GM12864 (cell line): ENCODE measurements at places on chromosomes 6 and 20.

DNA sequence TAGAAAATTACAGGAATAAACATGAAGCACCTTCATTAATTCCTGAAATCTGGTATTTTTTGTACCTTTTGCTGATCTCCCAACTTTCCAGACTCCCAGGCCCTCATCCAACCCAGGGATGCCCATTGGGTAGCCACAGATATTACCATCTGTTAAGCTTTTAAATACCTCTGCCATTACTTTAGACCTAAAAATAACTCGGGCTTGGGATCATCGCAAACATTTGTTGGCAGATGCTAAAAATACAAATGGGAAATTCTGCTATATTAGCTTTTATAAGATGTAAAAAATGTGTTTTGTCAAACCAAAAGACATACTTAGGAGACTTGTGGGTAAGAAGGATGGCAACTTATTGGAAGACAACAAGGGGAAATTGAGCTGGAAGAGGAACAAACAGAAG is 376.1 kb downstream of the CENPW start:
- DNase-seq: no peak

DNA sequence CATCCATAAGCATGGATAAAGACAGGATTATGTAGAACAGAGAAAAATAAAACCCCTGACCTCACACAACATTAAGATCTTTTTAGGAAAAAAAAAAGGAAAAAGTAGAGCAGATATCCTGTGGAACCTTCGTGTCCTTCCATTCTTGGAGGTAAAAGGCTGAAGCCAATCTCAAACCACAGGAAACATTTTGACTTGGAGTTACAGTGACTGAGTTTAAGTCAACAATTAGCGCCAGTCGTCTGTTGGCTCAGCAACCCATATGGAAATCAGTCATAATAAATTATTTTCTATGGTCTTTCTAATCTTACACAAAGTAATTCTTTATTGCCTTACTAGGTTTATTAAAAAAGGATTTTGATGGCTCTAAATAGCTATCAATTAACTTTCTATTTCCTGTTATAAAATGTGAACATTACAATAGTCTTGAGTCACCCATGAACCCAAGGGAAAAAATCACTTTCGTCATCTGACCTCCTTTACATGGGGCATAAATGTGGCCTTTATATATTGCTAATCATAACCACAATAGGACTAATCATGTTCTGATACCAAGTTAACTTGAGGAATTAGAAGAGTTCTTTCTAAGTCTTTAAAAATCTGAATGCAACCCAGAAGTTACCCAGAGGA is 592.9 kb downstream of the TFAP2B start:
- DNase-seq: no peak

DNA sequence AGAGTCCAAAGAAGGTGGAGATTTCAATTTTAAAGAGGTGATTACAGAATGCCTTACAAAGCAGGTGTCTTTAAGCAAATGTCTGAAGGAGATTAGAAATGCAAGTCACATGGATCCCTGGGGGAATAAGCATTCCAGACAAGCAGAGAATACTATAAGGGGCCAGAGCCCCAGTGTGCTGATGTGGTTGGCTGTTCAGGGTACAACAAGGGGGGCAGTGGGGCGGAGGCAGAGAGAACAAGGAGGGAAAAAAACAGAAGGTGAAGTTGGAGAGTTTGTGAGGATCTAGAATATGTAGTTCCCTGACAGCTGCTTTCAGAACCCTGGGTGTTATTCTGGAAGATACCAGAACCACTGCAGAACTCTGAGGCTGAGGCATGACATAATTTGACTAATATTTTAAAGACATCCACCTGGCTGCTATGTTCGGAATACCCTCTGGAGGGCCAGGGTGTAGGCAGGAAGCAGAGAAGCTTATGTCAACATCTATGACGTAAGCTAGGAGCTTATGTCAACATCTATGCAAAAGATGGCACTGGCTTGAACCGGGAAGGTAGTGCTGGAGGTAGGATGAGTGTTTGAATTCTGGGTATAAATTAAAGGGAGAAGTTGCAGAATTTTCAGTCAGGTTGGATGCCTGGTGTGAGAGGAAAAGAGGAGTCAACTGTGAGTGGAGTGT is 276.3 kb upstream of the AGPAT4 start:
- no peak for DNase-seq

- no peak for DNase-seq
Measured at GRCh38 chr6:99547526-99547925, 20.9 kb downstream of the CCNC start.

- DNase-seq: no peak
Measured at GRCh38 chr20:59385480-59385879, 85.1 kb downstream of the EDN3 start.

DNA sequence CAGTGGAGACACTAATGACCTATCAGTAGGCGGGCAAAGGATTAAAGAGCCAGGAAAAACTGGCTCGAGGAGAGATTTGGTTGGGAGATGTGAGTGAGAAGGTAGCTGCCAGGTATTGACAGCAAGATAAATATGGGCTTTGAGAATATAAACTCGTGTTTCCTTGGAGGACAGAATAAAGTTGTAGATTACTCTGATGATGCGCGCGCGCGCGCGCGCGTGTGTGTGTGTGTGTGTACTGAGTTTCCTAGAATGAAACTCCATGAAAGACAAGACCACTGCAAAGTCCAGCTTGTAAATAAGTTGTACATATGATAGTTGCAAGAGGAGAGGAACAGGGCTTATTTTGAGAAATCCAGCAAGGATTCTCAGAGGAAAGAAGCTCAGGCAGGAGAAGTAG is 13.3 kb upstream of the TREM2 start:
- DNase-seq: no peak

DNA sequence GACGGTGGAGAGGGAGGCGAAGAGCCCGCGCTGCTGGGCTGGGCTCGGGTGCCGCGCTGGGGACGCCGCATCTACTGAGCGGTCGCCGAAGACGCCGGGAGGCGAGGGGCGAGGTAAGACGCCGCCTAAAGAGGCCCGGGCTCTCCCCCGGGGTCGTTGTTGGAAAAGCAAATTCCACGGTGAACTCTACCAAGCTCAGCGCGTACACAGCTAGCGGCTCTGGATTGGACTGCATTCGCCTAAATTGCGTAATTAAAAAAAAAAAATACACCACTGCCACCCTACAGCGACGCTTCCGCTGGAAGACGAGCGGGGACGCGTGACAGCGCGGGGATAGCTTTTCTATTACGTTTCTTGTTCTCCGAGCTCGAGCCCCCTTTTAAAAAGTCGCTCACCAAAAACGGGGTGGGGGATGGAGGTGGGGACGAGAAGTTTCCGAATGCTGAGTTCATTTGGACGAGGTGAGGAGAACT is 92.0 kb upstream of the PRDM1 start:
- no peak for DNase-seq

DNA sequence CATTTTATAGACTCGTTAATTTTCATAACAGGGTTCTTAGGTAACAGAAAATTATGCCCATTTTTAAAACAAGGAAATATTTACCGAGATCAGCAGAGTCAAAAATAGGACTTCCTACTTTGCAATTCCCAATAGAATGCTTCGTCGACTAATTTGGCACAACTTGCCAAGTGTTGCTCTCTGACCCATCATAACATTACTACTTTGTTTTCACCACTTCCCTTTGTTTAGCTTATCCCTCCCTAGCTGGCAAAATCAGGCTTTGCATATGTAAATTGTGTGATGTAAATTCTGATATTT is 914 bp upstream of the RANBP9 start:
- no peak for DNase-seq

DNA sequence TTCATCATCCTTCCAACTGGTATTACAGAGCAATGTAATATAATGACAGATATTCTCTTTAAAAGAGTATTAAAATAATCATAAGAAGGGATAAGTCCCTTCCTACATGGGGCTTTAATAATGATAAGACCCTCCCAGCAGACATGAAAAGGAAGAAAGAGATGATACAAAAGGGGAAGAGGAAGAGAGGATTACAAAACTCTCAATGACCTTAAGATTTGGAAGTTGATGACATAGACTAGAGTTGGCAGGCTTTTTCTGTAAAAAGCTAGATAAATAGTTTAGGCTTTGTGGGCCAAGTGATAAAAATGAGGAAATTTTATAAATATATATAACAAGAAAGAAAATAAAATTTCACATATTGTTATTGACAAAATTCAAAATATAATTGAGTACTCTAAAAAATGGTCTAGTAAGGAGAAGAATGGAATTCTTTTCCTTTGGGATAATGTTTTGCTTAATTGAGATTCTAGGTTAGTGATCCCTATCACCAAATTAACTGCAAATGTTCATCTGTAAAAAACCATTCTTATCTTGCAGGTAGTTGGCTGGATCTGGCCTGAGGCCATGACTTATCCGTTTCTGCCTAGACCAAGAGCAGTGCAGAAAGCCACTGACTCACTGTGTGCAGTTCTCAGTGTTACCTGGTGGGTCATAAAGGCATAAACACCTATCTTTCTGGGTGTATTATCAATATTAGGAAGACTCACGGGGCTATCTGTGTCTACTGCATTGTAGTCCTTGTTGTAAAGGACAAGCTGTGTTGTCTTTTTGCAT is 11.0 kb downstream of the RIPOR2 start:
- DNase-seq: no peak

- peak; percentile 47 for DNase-seq
Measured at GRCh38 chr6:142944124-142945048, 590 bp downstream of the HIVEP2 start.

DNA sequence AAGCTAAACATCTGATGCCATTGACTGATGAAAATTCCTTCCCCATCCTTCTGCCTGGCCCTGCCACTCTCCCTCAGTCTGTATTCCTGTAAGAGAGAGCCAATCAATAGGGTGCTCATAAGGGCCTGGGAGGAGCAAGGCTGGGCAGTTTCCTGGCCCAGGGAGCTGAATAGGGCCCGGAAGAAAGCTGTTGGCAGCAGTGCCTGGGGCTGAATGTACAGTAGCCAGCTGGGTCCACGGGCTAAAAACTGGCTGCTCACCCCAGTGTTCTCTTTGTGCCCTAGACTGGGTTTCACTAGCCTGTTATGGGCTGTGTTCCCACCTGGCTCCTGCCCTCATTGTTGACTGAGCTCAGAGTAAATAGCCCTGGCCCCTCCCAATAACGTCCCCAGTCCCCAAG is 1.7 kb upstream of the WFDC2 start:
- no peak for DNase-seq

GRCh38 chr20:41143354-41143753 is 6.0 kb downstream of the PLCG1 start:
- DNase-seq: no peak

- DNase-seq: no peak
Measured at GRCh38 chr6:25576919-25577318, 75.1 kb upstream of the SCGN start.

GRCh38 chr20:8862092-8862491 is 206.8 kb upstream of the PLCB4 start:
- DNase-seq: no peak

DNA sequence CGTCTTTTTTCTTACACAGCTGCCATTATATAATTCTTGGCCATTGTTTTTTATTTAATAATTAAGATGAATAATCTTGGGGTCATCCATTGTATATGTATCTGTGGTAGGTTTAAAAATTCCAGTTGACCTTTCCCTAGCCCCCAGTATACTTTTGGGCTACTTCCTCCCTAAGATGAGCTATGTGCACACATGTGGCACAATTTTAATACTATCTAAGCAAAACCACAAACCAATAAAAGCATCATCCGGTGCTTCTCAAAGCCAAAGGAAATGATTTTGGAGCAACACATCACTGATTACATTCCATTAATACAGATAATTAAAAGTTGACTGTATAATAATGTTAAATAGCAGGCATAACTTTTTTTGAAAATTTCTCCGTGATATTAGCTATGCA is 161.2 kb downstream of the ATXN1 start:
- DNase-seq: no peak

DNA sequence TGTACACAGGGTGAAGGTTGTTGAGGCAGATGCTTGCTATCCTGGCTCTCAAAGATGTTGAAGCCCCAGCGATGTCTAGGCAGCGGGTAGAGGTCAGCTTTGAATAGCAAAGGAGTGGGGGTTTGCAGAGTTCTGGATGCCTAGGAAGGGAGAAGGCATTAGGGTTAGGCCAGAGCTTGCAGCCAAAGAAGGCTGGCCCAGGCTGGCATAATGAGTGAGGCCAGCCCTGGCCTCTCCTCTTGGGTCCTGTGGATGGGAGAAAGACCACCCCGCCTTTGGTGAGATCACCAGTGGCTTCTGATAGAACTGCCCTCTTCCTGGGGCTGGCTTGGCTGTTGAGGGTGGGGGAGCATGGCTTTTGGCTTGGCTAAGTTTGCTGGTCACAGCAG is 406 bp upstream of the WFDC5 start:
- DNase-seq: no peak

DNA sequence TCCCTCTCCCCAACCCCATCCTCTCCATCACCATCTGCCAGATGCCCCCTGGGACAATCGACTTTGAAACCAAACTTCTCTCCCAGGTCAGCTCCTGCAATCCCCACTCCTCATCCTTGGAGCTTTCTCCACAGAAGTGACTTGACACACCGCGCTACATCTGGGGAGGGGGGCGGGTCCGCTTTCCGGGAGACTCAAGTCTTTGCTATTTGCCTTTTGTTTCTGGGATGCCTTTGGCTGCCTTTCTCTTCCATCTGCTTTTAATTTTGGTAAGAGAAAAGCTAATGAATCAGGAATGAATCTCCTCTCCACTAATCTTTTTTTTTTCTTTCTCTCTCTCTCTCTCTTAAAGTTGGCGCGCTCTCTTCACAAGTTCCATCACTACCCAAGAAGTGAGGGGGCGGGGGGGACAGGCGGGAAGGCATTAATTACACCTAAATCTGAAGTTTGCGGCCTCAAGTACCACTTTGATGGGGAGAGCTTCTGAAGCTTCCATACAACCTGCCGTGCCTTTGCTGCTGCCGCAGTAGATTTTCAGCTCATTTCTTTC is 664 bp upstream of the TPBG start:
- no peak for DNase-seq

DNA sequence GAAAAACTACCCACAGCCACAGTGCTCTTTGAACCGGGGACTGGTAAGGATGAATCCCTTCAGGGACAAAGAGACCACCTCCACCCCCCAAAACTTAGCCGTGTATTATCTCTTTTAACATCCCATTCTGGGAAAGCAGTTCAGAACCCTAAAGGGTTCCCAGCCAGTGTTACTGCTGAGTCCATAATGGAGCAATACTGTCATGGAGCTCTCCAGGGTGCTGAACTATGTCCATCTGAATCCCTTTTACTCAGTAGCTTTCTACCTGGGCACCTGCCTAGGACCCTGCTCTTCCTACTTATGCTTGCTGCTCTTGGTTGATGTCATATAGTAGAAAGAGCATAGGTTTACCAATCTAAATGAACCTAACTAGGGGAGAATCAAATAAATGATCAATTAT is 22.3 kb upstream of the SAYSD1 start:
- DNase-seq: no peak
